ENCODE measurements at places on chromosomes 1 and 21. TPM values are rescaled to one million over a fixed set of nuclear protein-coding genes. Genes with fewer than 3 reads are reported as not detected.

The LRRC8C gene
- 6.5 TPM for total RNA-seq

The VAMP3 gene
- 83.7 TPM for total RNA-seq

The NFASC gene
- 24.3 TPM for total RNA-seq

The C1orf116 gene
- total RNA-seq = 13.3 TPM

The C1orf105 gene
- total RNA-seq = 7.0 TPM

The CGN gene
- total RNA-seq = 20.6 TPM

The RGS13 gene
- total RNA-seq = not detected

The DNMT3L gene
- not detected for total RNA-seq

The SWT1 gene
- 11.2 TPM for total RNA-seq

The DNASE2B gene
- not detected for total RNA-seq

The CBR1 gene
- total RNA-seq = 110 TPM

The AADACL4 gene
- total RNA-seq = 0.82 TPM
